ENCODE measurements at places on chromosomes 4 and X. TPM values are rescaled to one million over a fixed set of nuclear protein-coding genes. Genes with fewer than 3 reads are reported as not detected.

LONRF3 gene
- total RNA-seq, result 12.2 TPM

CTAG1B gene
- not detected for total RNA-seq

WDR19 gene
- total RNA-seq, result 81.4 TPM

NRK gene
- total RNA-seq, result 0.63 TPM

CT45A3 gene
- total RNA-seq, result not detected
